ENCODE measurements at places on chromosomes 16 and 17.

DNA sequence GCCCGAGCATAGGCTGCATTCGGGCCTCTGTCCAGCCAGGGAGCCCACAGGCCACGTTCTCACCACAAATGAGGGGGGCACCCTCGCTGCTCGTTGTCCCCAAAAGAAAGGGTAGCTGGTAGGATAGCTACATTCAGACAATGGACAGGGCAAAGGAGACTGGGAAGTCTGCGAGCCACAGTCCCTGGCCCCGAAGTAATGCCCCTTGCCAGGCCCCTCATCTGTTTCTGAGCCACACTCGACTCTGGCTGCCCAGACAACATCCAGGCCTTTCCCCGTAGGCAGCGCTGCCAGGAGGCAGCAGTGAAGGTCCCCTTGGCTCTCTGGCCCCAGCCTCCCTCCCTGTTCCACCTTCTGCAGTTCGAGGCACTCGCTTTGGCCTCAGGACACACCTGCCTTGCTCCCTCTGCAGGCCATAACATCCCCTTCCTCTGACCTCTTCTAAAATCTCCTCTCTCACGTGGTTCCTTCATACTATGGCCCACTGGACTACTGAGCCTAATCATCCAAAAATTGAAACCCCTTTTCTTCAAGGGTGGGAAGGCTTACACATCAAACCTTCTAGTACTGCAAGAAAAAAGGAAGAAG lies 12.2 kb downstream of the AIPL1 start:
- ATAC-seq, result no peak

GRCh38 chr17:307741-308507 lies 44.7 kb downstream of the RPH3AL start:
- ATAC-seq, result no peak

GRCh38 chr16:5072334-5073278 lies 963 bp downstream of the ALG1 start:
- peak; percentile 40 for ATAC-seq

GRCh38 chr17:78438694-78439325 lies 60.4 kb downstream of the PGS1 start:
- peak; percentile 11 for ATAC-seq

- ATAC-seq, result no peak
Observed at GRCh38 chr16:27595475-27595874, 45.5 kb downstream of the KATNIP start.

- no peak for ATAC-seq
Observed at GRCh38 chr16:1434644-1435592, 4.0 kb downstream of the PERCC1 start.

- ATAC-seq, result peak; percentile 97
Observed at GRCh38 chr17:34199932-34200534, 55.1 kb upstream of the CCL2 start.

DNA sequence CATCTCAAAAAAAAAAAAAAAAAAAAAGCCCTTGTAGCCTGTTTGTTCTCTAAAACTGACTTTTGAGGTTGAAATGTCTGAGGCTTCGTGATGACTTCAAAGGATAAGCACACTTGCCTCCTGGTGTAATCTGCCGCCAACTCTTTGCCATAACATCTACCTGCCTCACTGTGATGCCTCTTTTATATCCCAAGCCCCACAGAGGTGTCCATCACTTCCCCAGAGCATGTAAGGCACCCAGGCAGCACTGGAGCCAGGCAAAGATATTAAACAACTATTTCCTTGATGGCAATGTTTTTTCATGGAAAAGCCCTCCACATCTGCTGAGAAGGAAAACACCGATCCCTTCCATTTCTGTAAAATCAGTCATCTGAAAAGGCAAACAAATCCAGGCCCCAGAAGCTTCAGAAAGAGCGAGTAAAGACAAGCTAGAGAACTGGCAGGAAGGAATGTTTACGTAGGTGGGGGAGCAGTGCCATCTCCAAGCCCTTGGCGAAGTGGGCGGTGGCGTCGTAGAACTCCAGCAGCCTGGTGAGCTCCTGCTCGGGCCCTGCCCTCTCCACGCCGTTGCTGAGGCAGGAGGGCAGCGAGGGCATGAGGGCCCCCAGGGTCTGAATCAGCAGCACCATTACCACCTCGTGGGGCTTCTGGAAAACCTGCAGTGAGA lies 28.6 kb downstream of the COG7 start:
- no peak for ATAC-seq

DNA sequence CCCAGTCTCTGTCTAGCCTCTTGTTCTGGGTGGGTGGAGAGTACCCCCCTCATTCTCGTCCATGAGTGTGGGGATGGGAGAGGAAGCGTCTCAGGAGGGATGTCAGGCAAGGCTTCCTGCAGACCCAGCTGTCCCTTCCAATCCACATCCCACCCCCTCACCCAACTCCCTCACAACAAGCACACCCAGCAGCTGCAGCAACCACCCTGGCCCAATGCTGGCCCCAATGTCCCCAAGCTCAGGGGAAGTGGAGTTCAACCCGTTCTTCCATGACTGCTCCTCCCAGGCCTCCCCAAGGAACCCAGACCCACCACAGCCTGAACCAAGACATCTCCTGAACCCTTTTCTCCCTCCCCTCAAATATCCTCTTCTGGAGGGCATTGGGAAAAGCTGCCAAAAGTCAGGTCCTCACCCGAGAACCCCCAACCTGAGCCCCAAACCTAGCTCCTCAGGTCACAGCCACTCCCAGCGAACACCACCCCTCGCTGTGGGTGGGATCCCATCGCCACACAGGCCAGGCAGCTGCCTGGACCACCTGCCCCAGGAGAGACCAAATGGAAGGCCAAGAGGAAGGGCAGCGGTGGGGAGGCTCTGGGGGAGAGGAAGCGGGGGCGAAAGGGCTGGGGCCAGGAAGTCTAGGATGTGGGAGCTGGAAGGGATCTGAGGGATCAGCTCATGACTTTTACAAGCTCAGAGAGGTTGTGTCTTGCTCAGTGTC lies 47.6 kb downstream of the FZD2 start:
- ATAC-seq, result no peak

DNA sequence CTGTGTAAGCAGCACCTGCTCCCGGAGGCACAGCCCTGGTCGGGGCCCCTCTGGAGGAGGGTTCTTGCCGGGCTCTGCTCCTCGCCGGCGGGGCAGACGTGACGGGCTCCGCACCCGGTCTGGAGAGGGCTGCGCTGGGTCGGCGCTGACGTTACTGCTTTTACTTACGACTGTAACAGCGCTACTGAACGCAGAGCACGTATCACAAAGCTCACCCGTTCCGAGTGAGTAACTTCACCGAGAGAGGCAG lies 1.3 kb upstream of the RAB40C start:
- ATAC-seq, result peak; percentile 11

GRCh38 chr16:65476448-65476955 lies 354.6 kb upstream of the CDH11 start:
- no peak for ATAC-seq

- ATAC-seq, result no peak
Observed at GRCh38 chr17:77814091-77814772, 144.3 kb upstream of the TNRC6C start.

GRCh38 chr16:84475643-84476240 lies 28.7 kb downstream of the MEAK7 start:
- ATAC-seq, result no peak

- ATAC-seq, result no peak
Observed at GRCh38 chr17:61200339-61200715, 199.3 kb upstream of the TBX2 start.

DNA sequence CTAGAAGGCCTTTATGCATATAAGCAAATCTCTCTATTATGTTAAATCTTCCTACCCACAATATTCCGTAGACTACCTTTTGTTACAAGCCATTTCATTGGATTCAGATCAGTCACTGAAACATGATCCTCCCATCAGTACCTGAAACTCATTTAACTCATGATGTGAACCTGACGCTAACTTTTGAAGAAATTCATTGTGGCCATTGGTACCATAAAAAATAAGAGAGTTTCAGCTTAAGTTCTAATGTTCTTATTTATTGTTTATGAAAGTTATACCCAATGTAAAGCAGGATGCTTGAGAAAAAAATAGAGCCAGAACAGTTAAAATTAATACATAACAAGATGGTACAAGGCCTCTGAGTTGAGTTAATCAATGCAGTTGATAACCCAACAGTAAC lies 439.6 kb downstream of the KCNJ2 start:
- no peak for ATAC-seq

- peak; percentile 21 for ATAC-seq
Observed at GRCh38 chr17:65885541-65886312, 306.2 kb downstream of the CEP112 start.

GRCh38 chr16:88691924-88692560 lies 5.7 kb upstream of the SNAI3 start:
- ATAC-seq, result no peak

DNA sequence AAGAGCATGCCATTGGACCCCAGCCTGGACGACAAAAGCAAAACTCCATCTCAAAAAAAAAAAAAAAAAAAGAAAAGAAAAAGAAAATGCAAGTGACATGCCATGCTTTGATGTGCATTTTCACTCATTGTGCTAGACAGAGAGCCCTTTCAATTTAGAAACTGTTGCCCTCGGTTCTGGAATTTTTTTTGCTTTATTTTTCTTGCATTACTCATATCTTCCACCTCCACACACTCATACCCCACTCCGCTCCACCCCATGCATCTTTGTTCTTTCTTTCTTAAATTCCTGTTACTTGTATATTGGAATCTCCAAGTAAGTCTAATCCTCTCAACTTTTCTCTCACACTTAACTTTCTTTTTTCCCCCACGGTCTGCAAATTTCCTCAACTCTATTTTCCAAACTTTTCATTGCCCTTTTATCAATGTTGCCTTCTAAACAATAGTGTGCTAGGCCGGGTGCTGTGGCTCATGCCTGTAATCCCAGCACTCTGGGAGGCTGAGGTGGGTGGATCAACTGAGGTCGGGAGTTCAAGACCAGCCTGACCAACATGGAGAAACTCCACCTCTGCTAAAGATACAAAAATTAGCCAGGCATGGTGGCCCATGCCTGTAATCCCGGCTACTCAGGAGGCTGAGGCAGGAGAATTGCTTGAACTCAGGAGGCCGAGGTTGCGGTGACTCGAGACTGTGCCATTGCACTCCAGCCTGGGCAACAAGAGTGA lies 16.8 kb upstream of the SUZ12 start:
- ATAC-seq, result peak; percentile 78

DNA sequence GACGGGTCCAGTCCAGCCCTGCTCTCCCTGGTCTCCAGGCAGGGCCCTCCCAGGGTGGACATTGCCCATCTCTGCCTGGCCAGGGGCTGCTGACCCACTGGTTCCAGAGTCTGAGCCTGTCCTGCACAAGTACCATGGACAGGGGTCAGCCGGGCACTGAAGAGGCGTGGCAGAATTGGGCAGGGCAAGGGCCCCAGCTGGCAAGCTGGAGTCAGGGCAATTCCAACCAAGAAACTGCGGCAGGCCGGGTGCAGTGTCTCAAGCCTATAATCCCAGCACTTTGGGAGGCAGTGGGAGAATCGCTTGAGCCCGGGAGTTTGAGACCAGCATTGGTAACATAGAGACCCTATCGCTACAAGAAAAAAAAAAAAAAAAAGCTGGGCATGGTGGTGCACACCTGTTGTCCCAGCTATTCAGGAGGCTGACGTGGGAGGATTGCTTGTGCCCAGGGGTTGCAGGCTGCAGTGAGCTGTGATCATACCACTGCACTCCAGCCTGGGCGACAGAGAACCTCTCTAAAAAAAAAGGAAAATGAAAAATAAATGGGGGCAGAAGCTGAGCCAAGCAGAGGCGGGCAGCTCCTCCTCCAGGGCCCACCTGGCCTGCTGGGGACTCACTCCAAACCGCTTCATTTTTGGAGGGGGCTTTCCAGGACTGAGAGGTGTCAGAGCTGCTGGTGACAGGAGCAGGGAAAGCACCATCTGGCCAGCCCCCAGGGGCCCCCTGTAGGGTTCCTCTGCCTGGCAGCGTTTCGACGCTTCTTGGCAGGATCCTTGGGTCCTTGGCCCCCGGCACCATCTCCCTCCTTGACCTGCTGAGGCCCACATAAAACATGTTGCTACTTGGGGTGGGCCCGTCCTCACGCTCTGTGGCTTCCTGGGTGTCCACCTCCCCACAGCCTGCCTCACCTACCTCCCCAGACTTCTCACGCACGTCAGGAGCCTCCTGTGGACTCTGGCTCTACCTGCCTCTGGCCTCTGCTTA lies 2.9 kb upstream of the MAFG start:
- no peak for ATAC-seq

DNA sequence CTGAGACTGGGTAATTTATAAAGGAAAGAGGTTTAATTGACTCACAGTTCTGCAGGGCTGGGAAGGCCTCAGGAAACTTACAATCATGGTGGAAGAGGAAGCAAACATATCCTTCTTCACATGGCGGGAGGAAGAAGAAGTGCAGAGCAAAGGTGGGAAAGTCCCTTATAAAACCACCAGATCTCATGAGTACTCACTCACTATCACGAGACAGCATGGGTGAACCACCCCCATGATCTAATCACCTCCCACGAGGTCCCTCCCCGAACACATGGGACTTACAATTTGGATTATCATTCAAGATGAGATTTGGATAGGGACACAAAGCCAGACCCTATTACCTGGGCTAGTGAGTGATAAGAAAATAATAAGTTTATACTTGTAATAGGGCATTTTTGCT lies 70.6 kb upstream of the HS3ST2 start:
- ATAC-seq, result no peak

DNA sequence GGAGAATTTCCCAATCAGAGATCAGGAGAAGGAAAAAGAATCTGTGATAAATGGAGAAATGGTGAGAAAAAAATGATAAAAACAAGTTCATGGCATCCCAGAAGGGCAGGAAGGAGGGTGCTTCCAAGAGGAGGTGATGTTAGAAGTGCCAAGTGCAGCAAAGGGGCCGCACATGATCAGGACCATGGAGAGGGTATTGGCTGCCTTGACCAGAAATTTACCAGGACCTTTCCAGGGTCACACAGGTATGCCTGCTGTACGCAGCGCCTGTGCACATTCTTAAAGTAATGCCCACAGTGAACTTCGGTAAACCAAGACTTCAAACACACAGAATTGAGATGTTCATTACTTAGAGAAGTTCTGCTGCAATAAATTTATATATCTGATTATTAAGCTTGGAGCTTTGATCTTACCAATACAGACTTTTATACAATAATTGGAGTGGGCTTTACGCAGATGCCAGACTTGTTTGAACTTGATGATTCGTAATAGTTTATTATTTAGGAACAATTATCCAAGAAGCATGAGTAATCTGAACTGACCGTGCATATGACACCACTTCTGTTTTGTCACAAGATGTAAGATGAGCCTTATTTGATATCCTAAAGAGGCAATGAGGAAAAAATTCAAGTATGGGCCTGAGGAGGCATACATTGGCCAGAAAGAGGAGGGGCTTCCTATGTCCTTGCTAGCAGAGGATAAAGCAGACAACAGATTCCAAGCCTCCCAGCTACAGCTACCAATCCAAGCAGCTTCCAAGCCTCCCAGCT lies 2.2 kb upstream of the KRT33A start:
- no peak for ATAC-seq

- ATAC-seq, result no peak
Observed at GRCh38 chr17:80839511-80839941, 152.1 kb upstream of the CHMP6 start.

DNA sequence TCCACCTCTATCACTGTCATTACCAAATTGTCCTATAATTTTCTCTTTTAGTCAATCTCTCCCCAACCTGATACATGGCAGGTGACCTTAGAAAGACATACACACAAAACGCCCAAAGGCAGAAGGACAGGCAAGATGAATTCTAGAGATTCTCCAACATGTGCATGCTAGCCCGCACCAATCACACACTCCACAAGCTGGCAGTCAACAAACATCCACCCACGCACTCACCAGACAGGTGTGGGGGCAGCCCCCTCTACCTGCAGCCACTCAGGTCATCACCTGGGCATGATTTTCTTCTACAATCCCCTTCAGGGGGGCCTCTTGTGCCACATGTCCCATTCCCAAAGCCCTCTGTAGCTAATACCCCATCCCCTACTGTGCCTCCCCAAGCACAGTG lies 9.5 kb downstream of the MPP2 start:
- no peak for ATAC-seq
